ENCODE measurements at places on chromosomes 1 and 21. TPM values are rescaled to one million over a fixed set of nuclear protein-coding genes. Genes with fewer than 3 reads are reported as not detected.

Gene PDC
- total RNA-seq = not detected

Gene CYYR1
- 26.0 TPM for total RNA-seq

Gene RBM11
- not detected for total RNA-seq

Gene JTB
- 102 TPM for total RNA-seq

Gene GUCA2A
- not detected for total RNA-seq

Gene SELL
- 23.0 TPM for total RNA-seq

Gene SLC16A1
- total RNA-seq = 52.9 TPM

Data from mesenteric fat pad (tissue), 1 donor.